Stromal cell of bone marrow (primary cell): ENCODE measurements at places on chromosomes 2 and 18.

- no peak for DNase-seq
Measured at GRCh38 chr18:48408111-48408726, 964 bp downstream of the ZBTB7C start.

DNA sequence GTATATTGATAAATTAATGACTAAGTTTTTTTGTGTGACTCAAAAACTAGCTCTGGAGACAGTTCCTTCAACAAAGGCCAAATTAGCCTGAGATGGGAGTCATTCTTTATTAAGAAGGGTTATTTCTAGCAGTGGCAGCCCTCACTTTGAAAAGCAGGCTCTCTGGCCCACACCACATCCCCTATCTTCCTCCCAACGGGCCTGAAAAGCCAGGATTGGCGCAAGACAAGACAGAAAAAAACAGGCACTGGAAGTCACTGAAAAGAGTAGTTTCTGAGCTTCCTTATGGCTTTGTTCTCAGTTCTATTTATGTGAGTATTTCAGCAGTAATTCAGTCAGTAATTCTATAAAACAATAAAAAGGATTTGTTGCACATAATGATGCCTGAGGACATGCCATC lies 149.0 kb downstream of the LAMA3 start:
- DNase-seq, result no peak

DNA sequence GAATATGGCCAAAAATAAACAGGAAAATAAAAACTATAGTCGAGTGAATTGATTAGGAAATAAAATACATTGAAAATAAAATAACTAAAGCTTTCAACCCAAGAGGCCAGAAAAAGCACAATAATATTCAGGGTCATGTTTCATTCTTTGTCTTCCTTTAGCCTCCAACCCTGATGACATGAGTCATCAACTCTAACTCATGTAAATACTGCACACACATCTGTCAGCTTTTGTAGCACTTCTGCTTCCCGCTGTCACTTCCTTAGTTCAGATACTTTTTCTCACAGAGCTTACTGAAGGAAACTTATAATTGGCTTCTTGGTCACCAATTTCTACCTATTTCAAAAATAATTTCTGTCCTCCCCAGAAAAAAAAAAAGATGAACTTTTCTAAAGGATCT lies 112.8 kb downstream of the UPP2 start:
- DNase-seq, result peak; percentile 5

DNA sequence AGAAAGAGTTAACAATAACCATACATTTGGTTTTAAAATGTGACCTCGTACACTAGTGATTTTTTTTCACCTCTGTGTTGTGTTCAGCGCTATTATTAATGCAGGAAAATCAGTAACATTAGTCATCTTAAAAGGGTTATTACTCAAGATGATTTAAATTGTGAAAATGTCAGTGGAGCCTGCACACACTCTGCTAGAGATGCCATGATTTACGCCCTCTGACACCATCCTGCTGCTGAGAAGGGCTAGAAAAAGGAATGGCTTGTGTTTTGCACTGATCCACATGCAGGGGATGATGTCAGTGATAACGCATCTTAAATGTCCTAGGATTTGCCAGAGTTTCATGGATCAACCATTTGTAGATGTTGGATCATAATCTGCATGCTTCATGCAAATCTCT lies 121.3 kb upstream of the BOD1L2 start:
- DNase-seq, result no peak

GRCh38 chr2:96130483-96130882 lies 7.8 kb downstream of the ASTL start:
- DNase-seq, result no peak

DNA sequence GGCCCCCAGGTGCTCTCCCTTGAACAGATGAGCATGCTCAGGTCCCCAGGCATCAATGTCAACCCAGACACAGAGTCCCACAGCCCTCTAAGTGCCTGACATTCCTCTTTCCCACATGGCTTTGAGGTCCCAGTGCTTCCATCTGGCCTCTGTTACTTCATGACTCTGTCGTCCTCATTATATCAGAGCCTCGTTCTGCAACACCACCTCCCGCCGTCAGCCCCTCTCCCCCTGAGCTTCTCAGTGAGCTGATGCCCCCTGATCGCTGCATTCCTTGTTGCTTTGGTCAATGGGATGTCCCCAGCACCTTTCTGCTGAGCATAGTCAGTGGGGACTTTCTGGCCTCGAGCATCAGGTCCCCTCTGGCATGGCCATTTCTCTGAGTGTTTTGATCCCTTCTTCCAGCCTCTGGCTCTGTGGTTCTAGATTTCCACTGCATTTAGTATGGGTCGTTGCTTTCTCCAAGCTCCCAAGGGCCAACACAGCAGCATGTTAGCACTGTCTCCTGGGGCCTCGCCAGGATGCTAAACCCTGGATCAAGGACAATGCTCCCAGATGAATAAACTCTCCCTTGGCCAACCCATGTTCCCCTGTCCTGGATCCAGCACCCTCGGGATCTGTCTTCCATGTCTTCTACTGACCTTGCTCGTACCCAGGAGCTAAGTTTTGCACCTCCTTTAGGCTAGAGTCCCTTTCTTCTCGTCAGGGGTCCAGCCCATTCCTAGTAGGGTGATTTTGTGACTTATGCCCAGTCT lies 143.2 kb upstream of the TWIST2 start:
- no peak for DNase-seq

- peak; percentile 13 for DNase-seq
Measured at GRCh38 chr2:17104454-17104853, 413.8 kb downstream of the RAD51AP2 start.

- DNase-seq, result no peak
Measured at GRCh38 chr2:109609352-109610024, 4.3 kb downstream of the SEPTIN10 start.
